ENCODE measurements at places on chromosomes 4 and X.

DNA sequence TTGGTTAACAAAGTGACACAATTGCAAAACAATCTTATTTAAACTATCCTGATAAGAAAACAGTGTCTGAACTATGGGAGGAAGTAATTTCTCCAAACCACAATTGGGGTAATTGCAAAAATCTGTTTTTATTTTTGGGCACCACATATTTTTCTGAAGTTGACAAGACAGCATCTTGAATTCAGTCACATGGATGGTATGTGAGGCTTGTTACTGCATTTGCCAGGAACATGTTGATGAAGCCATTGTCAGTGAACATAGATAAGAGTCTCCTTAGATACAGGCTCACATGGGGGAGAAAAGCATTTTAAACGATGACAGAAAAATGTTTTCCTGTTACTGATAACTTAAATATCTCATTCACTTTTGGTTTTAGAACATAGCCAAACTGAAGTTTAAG is 5.5 kb upstream of the USP53 start:
- DNase-seq: no peak

DNA sequence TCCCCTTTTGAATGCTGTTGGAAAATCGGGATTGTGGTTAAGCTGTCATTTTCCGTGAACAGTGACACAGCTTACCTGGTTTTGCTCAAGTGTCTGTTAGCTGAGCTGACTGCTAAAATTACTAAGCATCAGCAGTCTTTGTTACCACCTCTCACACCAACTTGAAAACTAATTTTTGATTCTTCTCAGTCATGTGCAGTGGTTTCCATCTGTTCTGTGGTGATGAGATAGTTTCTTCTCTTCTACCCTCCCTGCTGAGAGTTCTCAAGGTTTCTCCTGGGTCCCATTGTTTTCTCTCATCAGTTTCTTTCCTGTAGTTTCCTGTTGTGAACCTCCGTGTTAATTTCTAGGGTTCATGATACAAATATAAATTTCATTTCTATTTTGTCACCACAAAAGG is 225.6 kb downstream of the ARHGAP10 start:
- DNase-seq: no peak

DNA sequence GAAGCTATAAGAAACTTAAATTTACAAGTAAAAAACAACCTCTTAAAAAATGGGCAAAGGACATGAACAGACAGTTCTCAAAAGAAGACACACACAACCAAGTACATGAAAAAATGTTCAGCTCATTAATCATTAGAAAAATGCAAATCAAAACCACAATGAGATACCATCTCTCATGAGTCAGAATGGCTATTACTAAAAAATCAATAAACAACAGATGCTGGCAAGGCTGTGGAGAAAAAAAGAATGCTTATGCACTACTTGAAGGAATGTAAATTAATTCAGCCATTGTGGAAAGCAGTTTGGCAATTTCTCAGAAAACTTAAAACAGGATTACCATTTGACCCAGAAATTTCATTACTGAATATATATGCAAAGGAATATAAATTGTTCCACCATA is 666.3 kb upstream of the GRIA3 start:
- DNase-seq: no peak

DNA sequence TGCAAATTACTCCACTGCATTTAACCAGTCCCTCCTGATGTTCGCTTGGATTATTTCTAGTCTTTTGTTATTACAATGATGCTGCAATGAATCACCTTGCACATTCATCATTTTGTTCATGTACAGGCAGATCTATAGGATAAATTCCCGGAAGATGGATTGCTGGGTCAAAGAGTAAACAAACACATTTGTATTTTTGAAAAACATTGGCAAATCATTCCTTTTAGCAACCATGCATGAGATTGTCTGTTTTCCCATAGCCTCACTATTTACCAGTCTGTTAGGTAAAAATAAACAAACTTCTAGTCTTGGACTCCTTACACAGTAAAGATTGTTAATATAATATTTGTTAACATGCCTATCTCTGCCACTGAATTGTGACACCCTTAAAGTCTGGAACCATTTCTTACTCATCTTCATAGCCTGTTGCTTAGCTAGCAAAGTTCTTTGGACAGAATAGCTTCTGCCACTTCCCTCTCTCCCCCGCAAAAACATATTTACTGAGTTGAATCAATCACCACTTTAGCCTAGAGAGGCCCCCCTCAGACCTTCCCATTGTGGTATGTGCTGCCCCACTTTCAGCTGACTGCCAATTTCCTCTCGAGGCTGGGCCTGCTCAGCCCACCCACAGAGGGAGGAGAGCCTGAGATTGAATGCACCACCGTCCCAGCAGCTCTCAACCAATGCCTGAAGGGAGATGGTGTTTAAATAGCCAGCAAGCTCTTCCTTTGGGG is 108.4 kb upstream of the ATXN3L start:
- DNase-seq: peak; percentile 67

GRCh38 chr4:134028421-134028820 is 173.2 kb downstream of the PABPC4L start:
- DNase-seq: no peak

- no peak for DNase-seq
Measured at GRCh38 chrX:19063030-19063429, 59.2 kb downstream of the ADGRG2 start.

GRCh38 chr4:34932591-34932990 is 1311.7 kb downstream of the ARAP2 start:
- DNase-seq: no peak

DNA sequence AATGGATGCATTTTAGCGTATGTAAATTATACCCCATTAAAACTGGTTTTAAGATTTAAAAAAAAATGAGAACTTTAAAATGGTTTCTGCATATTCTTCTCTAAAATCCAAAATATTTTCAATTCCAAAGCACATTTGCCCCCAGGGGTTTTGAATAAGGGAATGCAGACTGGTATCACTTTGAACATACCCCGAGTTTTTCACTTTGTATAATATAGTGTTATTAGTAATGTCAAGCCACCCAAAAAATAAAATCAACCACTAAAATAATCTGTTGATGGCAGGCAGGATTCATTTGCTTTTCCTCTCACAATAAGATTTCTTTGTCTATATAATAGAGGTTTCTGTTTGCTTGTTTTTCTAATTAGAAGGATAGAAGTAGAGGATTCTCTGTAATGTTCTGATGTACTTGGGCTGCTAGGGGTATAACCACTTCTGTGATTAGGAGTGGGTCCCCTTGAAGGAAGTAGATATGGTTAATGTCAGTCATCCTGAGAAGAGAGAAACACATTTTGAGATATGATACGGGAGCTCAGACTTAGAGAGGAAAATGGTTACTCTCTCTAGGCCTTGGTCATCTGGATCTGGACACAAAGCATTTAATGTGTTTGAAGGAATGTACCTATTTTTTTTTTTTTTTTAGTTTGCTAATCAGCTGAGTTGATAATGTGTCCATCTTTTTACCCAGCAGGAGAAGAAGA is 9.3 kb upstream of the LIN54 start:
- peak; percentile 38 for DNase-seq

DNA sequence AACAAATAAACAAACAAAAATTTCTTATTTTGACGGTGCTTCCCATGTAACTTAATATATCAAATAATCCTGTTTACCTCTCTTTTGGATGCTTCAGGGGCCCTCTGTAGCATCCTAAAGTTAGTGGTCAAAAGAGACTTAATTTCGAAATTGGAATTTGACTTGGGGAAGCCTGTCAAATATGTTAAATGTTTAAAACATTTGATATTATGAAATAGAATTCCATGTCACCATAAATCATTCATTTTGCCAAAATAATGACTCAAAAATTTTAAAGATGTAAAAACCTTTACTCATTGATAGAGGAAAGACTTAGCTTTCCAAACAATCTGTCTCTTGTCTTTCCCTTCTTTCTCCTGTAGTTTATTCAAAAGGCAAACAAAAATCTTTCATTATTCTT is 20.6 kb upstream of the TEX13A start:
- no peak for DNase-seq
